Astrocyte of the cerebellum (primary cell): ENCODE measurements at places on chromosomes 7 and 10.
A peak's percentile ranks its signal among the peaks of the same experiment; 100 is the strongest.

GRCh38 chr7:32283546-32283945, 206.6 kb downstream of the LSM5 start:
- no peak for DNase-seq

GRCh38 chr7:45646207-45646821, 72.1 kb downstream of the ADCY1 start:
- no peak for DNase-seq

DNA sequence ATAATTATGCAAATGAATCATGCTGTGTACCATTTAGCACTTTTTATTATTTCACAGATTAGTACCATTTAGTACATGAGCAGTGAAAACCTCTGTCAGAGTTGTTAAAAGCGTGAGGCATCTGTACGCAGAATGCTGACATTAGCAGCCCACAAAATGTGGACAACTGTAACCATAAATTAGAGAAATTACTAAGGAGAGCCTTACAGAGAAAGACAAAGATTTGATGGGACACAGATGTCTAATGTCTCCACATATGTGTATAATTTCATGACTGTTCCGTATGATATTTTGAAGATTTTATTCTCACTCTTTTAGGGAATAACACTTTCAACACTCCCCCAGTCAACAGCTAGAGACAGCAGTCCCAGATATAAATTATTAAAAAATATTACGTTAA, 414.0 kb upstream of the ANKRD30A start:
- no peak for DNase-seq

GRCh38 chr10:71921324-71922027, 42.7 kb upstream of the CHST3 start:
- no peak for DNase-seq

- DNase-seq: no peak
Measured at GRCh38 chr7:30594048-30594539, 584 bp upstream of the GARS1 start.

GRCh38 chr7:42673951-42674350, 237.9 kb downstream of the C7orf25 start:
- DNase-seq: no peak

GRCh38 chr7:157874870-157875229, 538.0 kb downstream of the DNAJB6 start:
- no peak for DNase-seq

GRCh38 chr7:150378115-150378852, 846 bp upstream of the ZNF775 start:
- DNase-seq: no peak

- DNase-seq: no peak
Measured at GRCh38 chr10:47418966-47419365, 34.9 kb upstream of the ZNF488 start.

- no peak for DNase-seq
Measured at GRCh38 chr10:28387140-28387539, 84.3 kb upstream of the MPP7 start.

GRCh38 chr7:141837683-141838082, 3.6 kb downstream of the PRSS37 start:
- DNase-seq: no peak

GRCh38 chr10:44035474-44036197, 349.3 kb downstream of the CXCL12 start:
- DNase-seq: no peak

GRCh38 chr7:37149051-37149772, 299.5 kb downstream of the ELMO1 start:
- DNase-seq: no peak

- DNase-seq: no peak
Measured at GRCh38 chr10:112461029-112461887, 14.2 kb downstream of the VTI1A start.

GRCh38 chr10:97333601-97334369, 744 bp downstream of the FRAT2 start:
- DNase-seq: no peak

- peak; percentile 41 for DNase-seq
Measured at GRCh38 chr10:104824380-104825006, 183.4 kb downstream of the SORCS3 start.

DNA sequence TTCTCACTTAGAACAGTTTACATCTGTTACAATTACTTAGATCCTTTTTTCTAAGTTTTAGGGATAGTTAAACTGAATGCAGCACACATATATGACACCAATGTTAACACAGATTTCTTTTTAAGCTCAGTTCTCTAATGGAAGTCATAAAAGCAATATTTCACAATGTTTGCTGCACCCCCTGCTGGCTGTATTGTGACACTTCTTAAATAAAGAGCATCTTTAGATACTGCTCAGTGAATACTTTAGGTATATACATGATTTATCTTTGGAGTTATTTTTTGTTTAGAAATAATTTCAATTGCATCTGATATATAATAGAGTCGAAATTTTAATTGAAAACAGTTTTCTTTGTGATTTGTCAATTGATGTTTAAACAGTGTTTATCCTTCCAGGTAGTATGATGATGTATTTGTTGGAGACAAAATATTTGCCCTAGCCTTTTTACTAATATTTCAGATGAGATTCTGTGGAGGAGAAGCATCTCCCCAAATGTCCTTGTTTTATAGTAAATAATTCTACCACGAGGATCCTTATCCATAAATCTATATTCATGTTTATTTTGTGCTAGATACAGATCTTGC, 174.4 kb downstream of the ST7 start:
- peak; percentile 56 for DNase-seq

GRCh38 chr10:79268742-79269141, 78.5 kb upstream of the PPIF start:
- DNase-seq: no peak

- DNase-seq: no peak
Measured at GRCh38 chr7:151007469-151007898, 16.7 kb downstream of the NOS3 start.

GRCh38 chr10:30897547-30897946, 134.1 kb downstream of the ZNF438 start:
- DNase-seq: no peak
